ENCODE measurements at places on chromosomes 11 and 22.
A peak's percentile ranks its signal among the peaks of the same experiment; 100 is the strongest.

- DNase-seq: no peak
Observed at GRCh38 chr11:45238724-45239123, 47.4 kb downstream of the SYT13 start.

GRCh38 chr11:123457187-123457770 lies 27.2 kb downstream of the GRAMD1B start:
- no peak for DNase-seq

DNA sequence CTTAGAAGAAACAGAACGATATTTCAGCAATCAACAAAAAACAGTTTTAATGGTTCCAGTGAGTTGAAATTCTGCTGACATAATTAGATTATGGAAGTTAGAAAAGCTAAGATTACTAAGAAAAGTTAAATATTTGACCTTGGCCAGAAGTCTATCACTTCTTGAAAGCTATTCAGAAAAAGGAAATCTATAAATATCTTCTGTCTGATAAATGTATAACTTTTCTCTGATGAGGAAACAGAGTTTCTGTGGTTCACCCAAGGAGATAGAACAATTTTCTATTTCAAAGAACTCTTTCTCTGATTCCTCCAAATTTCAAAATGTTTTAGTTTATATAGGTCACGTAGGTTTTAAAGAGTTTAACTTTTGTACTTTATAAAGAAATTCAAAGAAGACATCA lies 438.4 kb upstream of the CHORDC1 start:
- DNase-seq: no peak

DNA sequence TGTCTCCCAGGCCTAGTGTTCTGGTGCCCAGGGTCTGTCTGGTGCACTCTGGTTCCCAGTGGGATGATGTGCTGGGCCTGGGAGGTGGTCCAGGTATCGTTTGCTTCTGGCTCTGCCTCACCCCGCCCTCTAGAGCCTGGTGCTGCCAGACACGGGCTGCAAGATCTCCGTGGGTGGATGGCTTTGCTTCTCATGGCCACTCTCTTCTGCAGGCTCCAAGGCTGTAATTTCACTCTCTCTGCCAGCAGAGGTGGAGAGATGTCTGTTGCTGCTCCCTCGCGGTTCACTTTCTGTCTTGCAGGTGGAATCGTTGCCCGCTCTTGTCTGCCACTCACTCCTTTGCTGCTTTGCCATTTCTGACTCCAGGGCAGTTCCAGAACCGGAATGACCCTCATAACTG lies 13.4 kb downstream of the NADSYN1 start:
- DNase-seq: no peak

GRCh38 chr11:3623121-3623520 lies 18.7 kb downstream of the ART5 start:
- DNase-seq: no peak

DNA sequence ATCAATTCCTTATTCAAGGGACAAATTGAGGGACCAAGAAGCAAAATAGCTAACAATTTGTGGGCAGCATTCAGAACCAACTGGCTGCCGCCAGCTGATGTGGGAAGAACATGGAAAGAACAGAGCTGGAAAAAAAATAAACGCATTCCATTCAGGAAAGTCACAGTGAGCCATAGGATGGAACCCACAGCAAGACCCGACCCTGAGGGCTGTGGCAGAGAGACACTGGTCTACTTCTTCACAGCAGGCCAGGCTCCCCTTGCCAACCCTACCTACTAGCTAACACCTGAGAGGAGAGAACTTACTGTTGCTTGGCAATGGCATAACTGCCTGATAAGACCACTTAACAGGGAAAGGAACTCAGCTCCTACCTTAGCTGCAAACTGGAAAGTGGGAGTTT lies 123.5 kb upstream of the APOA1 start:
- no peak for DNase-seq

GRCh38 chr11:84714316-84714780 lies 912.8 kb downstream of the DLG2 start:
- DNase-seq: peak; percentile 1

GRCh38 chr22:20052309-20053259 lies 27.5 kb upstream of the DGCR8 start:
- DNase-seq: no peak

GRCh38 chr11:67264877-67265632 lies 1.2 kb upstream of the GRK2 start:
- no peak for DNase-seq

GRCh38 chr22:34099278-34099677 lies 179.0 kb upstream of the LARGE1 start:
- DNase-seq: no peak

DNA sequence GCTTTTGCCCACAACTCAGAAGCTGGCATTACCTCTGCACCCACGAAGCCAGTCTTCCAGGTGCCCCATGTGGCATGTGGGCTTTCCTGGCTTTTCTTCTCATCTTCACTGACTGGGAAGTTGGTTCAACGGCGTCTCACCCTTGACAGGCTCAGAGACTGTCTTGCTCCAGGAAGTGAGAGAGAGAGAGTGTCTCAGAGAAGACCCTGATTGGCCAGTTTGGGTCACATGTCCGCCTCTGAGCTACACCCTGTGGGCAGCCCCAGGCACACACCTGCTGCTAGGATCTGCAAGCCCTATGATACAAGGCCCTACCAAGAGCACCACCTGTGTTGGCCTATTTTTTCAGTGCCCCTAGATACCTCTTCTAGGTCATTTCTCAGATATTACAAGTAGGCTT lies 39.0 kb downstream of the RTL6 start:
- no peak for DNase-seq

GRCh38 chr11:113167599-113167998 lies 146.8 kb upstream of the TTC12 start:
- peak; percentile 37 for DNase-seq

GRCh38 chr11:23956586-23956985 lies 540.3 kb upstream of the LUZP2 start:
- no peak for DNase-seq

- DNase-seq: no peak
Observed at GRCh38 chr22:30979932-30980331, 10.9 kb downstream of the TUG1 start.

DNA sequence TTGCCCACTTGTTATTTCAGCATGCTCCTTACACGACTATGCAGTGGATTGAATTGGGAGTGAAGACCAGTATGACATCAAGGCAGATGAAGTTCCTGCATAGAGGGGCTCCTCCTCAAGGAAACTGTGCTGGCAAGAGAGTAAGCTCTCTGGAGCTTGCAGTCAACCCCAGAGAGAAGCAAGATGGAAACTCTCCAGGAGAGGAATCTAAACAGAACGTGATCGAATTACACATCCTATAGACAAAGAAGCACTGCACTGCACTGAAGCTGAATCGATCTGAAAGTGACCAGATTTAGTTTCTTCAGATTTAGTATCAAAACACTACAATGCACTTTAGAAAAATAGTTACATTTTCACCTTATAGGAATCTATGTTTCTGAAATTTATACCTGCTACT lies 947.7 kb upstream of the TENM4 start:
- no peak for DNase-seq

DNA sequence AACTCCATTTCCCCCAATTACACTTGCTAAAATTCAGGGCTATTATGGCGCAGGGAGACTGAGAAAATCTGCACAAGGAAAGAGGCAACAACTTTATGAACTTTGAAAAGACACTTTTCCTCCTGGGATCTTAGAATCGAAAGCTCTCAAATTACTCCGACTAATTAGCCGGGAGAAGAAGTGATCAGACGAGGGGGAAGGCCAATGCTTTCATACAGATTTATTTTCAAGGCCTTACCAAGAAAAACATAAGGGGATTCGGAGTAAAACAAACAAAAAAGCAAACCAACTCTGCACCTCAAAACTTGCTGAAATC lies 1.6 kb downstream of the PAX6 start:
- no peak for DNase-seq

- DNase-seq: no peak
Observed at GRCh38 chr11:119864836-119865235, 135.8 kb upstream of the NECTIN1 start.

DNA sequence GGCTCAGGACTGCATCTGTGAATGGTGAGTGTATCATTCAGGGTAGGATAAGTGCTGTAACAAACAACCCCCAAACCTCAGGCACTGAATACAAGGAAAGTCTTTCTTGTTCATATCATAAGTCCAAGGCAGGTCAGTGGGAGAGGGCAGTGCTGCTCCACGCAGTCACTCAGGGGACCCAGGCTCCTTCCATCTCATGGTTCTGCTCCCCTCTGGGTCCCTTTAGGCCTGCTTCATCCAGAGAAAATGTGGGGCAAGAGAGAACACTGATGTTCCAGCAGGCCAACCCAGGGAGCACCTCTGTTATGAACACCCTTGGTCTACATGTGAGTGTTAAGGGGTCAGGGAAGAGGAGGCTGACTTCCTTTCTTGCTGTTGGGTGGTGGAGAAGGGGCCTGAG lies 187.8 kb downstream of the CHST1 start:
- no peak for DNase-seq

DNA sequence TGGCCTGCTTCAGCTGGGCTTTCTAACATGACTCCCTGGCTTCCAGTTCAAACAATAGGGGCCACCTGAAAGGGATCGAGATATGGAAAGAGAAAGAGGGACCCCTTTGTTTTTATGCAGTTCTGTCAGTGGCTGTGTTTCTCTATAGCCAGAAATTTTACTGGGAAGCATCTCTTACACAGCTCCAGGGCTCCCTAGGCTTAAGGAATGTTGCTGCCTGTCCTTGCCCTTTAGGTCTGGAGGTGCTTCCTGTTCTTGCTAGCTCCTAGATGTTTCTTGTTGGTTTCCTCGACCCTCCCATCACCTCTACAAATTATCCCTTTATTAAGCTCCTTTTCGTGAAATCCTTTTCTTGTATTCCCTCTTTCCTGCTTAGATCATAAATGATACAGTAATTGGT lies 21.8 kb upstream of the OR56A1 start:
- DNase-seq: no peak

- no peak for DNase-seq
Observed at GRCh38 chr22:29305836-29306174, 645 bp upstream of the GAS2L1 start.

DNA sequence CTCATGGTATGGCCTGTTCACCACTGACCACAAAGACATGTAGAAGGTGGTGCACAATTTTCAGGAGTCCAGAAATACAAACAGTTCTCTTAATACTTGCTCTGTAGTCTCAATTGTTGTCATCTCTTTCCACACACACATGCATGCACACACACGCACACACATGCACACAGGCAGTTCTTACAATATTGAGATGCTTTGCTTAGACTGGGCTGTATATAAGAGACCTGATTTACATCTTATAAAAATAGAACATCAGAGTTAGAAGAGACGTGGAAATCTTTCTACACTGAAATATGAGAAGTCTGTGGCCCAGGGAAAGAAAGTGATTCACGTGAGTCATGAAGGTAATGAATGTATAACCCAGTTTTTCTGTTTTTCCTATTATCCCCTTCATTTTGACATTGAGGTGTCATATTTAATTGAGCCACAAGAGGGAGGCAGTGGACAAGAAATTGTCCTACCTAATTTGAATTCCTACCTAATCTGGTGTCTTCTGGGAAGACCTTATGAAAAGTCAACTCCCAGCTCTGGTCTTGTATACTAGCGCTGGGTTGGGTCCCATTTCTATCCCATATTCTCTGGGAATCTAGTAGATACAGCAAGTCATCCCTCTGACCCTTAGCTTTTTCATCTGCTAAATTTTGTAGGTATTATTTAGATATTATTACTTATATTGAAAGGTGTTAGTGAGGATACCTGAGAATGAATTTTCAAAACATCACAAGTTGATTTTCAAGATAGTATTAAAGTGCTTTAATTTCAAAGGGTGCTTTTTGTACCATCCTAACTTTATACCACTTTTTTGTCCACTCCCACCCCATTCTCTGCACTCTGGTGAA lies 14.9 kb upstream of the MS4A4A start:
- no peak for DNase-seq

- DNase-seq: no peak
Observed at GRCh38 chr11:44387825-44388224, 77.9 kb upstream of the ALX4 start.

DNA sequence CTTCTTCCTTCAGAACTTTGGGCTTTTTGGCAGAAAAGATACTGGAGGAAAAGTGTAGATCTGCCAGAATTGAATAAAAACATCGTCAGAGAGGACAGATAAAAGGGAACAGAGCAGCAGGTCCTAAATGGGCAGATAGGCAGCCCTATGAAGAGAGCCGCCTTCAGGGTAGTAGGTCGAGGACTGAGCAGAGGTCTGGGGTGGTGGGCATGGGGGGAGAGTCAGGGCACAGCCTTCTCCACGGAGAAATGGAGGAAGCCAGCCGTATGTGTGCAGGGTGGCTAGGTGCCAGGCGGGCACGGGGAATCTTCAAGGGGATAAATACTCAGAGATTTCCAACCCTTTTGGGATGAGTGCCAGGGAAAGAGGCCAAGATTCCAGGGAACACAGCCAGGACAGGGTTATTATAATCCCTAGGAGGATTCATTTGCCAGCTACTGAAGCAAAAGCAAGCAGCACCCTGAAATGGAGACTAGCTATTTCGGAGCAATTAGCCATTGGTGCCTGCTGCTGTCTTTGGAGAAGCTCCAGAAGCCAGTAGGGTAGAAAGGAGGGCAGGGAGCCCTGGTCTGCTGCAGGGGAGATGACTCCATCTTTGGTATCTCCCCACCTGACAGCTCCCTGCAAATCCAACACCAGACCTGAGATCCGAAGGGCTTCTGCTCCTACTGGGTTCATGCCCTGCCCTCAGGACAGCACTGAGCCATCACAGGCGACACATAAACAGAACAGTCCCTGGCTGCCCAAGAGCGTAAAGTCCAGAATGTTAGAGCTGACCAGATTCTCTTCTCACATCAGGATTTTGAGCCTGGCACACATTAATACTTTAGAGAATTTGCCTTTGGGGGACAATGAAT lies 174.5 kb upstream of the NTM start:
- no peak for DNase-seq

GRCh38 chr22:20137671-20138416 lies 6.2 kb downstream of the ZDHHC8 start:
- no peak for DNase-seq

DNA sequence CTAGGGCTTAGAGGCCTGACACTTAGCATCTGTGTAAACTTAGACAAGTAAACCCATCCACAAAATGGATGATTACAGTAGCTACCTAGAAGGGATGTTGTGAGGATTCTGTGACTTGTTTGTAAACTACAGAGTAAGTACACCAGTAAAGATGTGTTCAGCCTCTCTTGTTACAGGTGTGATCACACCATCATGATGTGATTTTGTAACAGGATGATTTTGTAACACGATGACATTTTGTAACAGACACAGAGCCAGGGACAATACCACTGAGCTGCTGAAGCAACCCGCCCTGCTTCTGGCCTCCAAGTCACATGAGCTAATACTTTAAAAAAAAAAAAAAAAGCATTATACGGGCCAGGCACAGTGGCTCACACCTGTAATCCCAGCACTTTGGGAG lies 17.0 kb downstream of the FADD start:
- DNase-seq: no peak

- DNase-seq: peak; percentile 8
Observed at GRCh38 chr22:43136255-43136654, 6.9 kb downstream of the MCAT start.

All from C1 segment of cervical spinal cord (tissue), 14 donors.